ENCODE measurements at places on chromosomes 1 and 21. TPM values are rescaled to one million over a fixed set of nuclear protein-coding genes. Genes with fewer than 3 reads are reported as not detected.

Gene CCT8
- total RNA-seq = 235 TPM

Gene AVPR1B
- not detected for total RNA-seq

Gene RNU1-1
- 3,744 TPM for total RNA-seq

Gene PRMT2
- total RNA-seq = 107 TPM

GRCh38 chr1:116003823-116004222, 27.5 kb downstream of the SLC22A15 start:
- H3K36me3 ChIP-seq = peaks cover 14% of the 10 kb centered on the region
- no peak for DNase-seq
- H3K4me1 ChIP-seq = peaks cover 15% of the 10 kb centered on the region
- H3K4me3 ChIP-seq = no peak overlapping the region

DNA sequence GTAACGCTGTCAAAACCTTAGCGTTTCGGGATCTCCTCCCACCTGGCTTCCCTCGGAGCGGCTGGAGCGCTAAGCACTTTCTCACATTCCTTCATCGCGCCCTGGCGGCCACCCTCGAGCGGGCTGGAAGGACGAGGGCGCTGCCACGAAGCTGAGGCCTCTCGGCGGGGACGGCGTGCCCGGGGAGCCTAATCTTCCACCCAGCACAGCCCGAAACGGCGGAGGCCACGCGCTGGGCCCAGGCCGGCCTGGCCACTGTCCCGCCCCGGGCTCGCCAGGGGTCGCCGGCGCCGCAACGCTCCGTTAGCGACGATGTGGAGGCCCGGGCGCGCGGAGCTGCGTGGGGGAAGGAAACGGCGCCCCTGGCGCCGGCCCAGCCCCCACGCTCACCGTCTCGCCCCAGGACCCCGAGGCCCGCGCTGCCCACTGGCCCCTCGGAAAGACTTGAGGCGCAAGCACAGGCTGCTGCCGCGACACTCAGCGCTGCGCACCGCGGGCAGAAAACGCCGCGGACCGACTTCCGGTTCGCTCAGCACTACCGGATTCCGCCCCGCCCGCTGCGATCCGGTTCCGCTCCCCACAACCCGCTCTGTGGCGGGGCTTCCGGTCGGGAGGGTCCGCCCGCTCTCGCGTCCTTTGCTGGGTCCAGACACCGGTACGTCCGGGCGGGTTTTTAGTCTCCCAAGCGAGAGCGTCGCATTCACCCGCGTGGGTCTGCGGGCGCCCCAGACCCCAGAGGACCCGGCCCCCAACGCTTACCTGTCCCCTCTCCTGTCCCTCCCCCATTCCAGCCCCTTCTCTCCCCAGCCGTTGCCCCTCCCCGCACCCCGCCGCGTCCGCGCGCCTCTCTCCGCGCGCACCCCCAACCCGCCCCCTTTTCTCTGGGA, at the start of gene YBEY:
Gene YBEY, plus strand, starts transcription at position 582 of the 887 bp plus-strand sequence. CDS start 572 bp downstream, outside the sequence.
- no peaks in the 10 kb centered on the region for H3K27me3 ChIP-seq
- H3K4me1 ChIP-seq = peaks cover 48% of the 10 kb centered on the region
- peak; percentile 93 for DNase-seq
- peak within 1 kb of the TSS; percentile 93 for H3K27ac ChIP-seq

DNA sequence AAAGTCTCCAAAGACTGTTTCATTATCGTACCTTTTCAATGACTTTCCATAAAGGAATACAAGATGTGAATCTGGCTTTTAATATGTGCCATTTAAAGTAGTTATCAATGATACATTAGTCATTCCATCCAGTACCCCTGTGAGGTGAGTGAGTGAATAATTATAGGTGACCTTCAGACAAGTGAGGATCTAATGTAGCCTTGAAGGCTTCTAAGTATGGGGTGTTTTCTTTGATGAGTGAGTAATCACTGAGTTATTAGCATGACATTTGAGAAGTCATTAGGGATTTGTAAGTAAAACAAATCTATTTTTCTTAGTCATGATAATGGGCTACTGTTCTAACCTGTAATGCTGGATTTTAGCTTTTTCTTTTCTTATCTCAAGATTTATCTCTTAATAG, 831.4 kb downstream of the ADGRL2 start:
- no peak overlapping the region for H3K4me3 ChIP-seq
- no peak for DNase-seq
- H3K36me3 ChIP-seq = no peaks in the 10 kb centered on the region
- no peaks in the 10 kb centered on the region for H3K27me3 ChIP-seq
- no peaks in the 10 kb centered on the region for H3K4me1 ChIP-seq

- H3K27me3 ChIP-seq = no peaks in the 10 kb centered on the region
- DNase-seq = no peak
Observed at GRCh38 chr1:100462326-100463025, 75.5 kb upstream of the GPR88 start.

DNA sequence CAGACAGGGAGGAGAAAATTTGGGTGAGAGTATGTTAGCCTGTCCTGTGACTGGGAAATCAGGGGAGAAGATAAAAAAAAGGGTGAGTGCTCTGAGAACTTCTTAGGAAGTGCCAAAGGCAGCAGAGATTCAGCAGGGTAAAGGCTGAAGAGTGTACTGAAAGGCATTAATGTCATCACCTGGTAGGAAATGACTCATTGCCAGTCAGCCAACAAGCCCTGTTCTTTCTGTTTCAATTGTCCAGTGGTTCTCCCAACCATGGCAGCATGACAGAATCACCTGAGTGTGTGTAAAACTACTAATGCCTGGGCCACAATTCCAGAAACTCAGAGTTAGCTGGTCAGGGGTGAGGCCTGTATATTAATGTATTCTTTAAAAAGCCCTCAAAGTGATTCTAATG, 83.5 kb downstream of the INTS7 start:
- peak; percentile 50 for DNase-seq
- H3K4me1 ChIP-seq = peaks cover 14% of the 10 kb centered on the region
- H3K36me3 ChIP-seq = peaks cover 26% of the 10 kb centered on the region
- H3K27me3 ChIP-seq = no peaks in the 10 kb centered on the region
- peak overlapping the region; percentile 75 for H3K27ac ChIP-seq
- H3K4me3 ChIP-seq = no peak overlapping the region

DNA sequence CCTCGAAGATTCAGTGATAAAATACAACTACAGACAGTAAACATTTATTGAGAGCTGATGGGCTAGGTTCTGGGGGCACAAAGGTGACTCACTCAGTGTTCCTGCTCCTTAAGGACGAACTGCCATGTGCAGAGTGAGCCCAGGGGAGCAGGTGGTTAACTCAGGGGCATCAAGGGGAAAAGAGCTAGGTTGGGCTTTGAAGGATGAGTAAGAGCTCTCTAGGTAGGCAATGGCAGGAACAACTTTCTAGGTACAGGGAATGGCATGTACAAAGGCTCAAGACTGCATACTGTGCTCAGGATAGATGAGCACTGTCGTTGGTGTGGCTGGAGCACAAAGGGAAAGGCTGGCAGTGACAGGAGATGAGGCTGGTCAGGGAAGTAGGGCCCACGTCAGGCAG, 16.6 kb upstream of the EPB41 start:
- DNase-seq = no peak
- H3K4me1 ChIP-seq = no peaks in the 10 kb centered on the region
- H3K36me3 ChIP-seq = no peaks in the 10 kb centered on the region
- no peaks in the 10 kb centered on the region for H3K27me3 ChIP-seq

GRCh38 chr1:109426281-109427170, at the start of gene PSMA5:
Gene PSMA5, minus strand, starts transcription at chr1:109426448. Its CDS starts 118 bp downstream, at chr1:109426330.
- H3K4me3 ChIP-seq = peak within 1 kb of the TSS; percentile 90
- H3K27ac ChIP-seq = peak within 1 kb of the TSS; percentile 99
- H3K4me1 ChIP-seq = peaks cover 37% of the 10 kb centered on the region
- peak; percentile 99 for DNase-seq

- no peak overlapping the region for H3K27ac ChIP-seq
- no peak for DNase-seq
- H3K36me3 ChIP-seq = peaks cover 1% of the 10 kb centered on the region
- no peak overlapping the region for H3K4me3 ChIP-seq
- peaks cover 25% of the 10 kb centered on the region for H3K4me1 ChIP-seq
Observed at GRCh38 chr1:41342774-41343355, 18.4 kb upstream of the FOXO6 start.

- H3K27me3 ChIP-seq = peaks cover 58% of the 10 kb centered on the region
- H3K36me3 ChIP-seq = no peaks in the 10 kb centered on the region
- H3K4me3 ChIP-seq = no peak overlapping the region
- no peak overlapping the region for H3K27ac ChIP-seq
Observed at GRCh38 chr1:157399343-157399983, 152.9 kb downstream of the FCRL5 start.

- H3K36me3 ChIP-seq = no peaks in the 10 kb centered on the region
- peaks cover 39% of the 10 kb centered on the region for H3K27me3 ChIP-seq
- H3K4me1 ChIP-seq = no peaks in the 10 kb centered on the region
Observed at GRCh38 chr1:113275691-113276090, 114.6 kb upstream of the MAGI3 start.
